ENCODE measurements at places on chromosomes 2 and 18. TPM values are rescaled to one million over a fixed set of nuclear protein-coding genes. Genes with fewer than 3 reads are reported as not detected.

DNA sequence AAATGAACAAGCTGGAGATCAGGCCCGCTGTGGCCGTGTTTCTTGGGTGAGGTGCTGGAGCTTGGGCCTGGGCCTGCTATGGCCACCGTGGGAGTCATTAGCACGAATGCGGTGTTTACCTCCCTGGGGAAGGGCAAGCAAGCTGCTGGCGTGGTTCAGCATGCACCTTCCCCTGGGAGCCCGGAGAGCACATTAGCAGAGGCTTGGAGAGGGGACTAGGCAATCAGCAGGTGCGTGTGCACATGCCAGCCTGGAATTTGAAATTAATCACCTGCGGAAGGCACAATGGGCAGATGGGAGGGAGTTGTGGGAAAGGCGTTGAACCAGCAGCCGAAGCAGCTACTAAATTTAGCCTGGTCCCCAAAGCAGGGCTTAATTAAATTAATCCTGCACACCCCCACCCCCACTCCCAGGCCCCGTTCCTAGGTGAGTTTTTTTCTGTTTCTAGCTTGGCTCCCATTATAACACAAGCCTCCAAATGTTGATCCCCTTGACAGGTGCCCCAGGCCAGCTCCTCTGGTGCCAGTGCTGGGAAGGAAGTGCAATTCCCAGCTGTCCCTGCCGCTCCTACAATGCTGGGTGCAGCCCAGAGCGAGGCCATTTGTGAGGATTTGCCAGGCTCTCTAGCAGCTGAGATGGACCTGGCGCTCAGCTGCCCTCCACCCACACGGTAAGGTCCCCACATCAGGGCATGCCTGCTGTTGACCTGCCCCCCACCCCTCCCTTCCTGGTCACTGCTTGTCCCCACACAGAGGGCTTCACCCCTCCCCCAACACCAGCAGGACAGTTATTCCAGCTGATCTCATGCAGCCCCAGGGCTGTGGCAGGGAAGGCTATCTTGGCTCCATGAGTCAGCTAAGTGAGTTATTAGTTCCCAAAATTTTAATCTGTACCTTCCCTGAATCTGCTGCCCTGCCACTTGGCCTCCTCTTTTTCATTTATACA lies 115.0 kb downstream of the ZBTB7C start:
- H3K27me3 ChIP-seq: no peaks in the 10 kb centered on the region
- no peak for DNase-seq
- no peak overlapping the region for H3K4me3 ChIP-seq
- H3K36me3 ChIP-seq: no peaks in the 10 kb centered on the region
- peaks cover 28% of the 10 kb centered on the region for H3K4me1 ChIP-seq

- no peaks in the 10 kb centered on the region for H3K36me3 ChIP-seq
- H3K27me3 ChIP-seq: peaks cover 46% of the 10 kb centered on the region
- H3K27ac ChIP-seq: no peak overlapping the region
- DNase-seq: peak; percentile 95
Observed at GRCh38 chr2:26846334-26847306, 1.3 kb upstream of the DPYSL5 start.

DNA sequence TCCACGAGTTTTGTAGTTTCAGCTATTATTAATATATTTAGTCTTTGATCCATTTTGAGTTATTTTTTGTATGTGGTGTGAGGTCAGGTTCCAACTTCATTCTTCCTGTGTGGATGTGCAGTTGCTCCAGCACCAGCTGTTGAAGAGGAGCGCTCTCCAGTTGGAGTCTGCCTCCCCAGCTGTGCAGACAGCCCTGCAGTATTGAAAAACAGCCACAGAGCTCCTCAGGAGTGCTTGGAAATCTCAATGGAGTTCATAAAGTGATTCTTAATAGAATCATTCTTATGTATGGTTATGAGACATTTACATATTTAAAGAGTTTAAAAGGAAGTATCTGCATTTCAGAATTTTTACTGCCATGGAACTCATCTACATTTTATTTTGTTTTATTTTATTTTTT lies 17.3 kb downstream of the DGKD start:
- H3K4me1 ChIP-seq: peaks cover 5% of the 10 kb centered on the region
- H3K4me3 ChIP-seq: no peak overlapping the region
- no peak for DNase-seq
- H3K27me3 ChIP-seq: no peaks in the 10 kb centered on the region
- H3K36me3 ChIP-seq: no peaks in the 10 kb centered on the region
- no peak overlapping the region for H3K27ac ChIP-seq

DNA sequence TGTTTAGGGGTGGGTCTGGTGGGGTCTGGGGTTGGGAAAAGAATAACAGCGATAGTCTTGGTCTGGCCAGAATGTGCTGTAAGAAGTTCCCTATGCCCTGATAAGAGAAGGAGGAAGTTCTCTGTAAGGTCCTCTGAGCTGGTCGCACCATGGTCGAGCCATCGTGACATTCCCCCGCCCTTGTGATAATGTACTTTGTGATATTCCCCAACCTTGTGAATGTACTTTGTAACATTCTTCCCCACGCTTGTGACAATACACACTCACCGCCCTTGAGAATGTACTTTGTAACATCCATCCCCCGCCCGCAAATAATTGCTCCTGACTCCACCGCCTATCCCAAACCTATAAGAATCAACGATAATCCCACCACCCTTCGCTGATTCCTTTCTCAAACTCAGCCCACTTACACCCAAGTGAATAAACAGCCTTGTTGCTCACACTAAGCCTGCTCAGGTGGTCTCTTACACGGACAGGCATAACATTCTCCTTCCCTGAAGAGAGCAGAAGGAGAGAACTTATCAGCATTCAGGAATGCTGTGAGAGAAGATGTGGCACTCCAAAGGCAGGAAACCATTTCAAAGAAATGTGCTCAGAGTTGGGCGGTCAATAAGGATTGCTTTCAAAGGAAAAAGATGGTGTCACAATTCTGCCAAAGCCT lies 17.8 kb upstream of the DUSP19 start:
- DNase-seq: no peak
- no peaks in the 10 kb centered on the region for H3K4me1 ChIP-seq
- H3K27ac ChIP-seq: no peak overlapping the region
- no peak overlapping the region for H3K4me3 ChIP-seq

DNA sequence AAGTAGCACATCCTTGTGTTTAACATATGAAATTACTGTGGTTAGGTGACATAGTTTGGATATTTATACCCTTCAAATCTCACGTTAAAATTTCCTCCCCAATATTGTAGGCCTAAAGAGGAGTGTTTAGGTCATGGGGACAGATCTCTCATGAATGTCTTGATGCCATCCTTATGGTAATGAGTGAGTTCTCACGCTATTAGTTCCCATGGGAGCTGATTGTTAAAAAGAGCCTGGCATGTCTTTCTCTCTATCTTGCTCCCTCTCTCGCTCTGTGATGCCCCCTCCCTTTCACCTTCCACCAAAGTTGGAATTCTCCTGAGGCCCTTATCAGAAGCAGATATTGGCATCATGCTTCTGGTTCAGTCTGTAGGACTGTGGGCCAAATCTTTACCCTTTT lies 660.1 kb downstream of the ADCYAP1 start:
- H3K4me3 ChIP-seq: no peak overlapping the region
- no peak for DNase-seq
- no peaks in the 10 kb centered on the region for H3K36me3 ChIP-seq
- H3K4me1 ChIP-seq: no peaks in the 10 kb centered on the region
- no peak overlapping the region for H3K27ac ChIP-seq

Gene GALNT14
- 6.0 TPM for total RNA-seq

Gene CYP27C1
- 3.8 TPM for total RNA-seq

Gene RAB1A
- 80.7 TPM for total RNA-seq
